Naive B cell (primary cell): ENCODE measurements at places on chromosomes 13 and 19.

DNA sequence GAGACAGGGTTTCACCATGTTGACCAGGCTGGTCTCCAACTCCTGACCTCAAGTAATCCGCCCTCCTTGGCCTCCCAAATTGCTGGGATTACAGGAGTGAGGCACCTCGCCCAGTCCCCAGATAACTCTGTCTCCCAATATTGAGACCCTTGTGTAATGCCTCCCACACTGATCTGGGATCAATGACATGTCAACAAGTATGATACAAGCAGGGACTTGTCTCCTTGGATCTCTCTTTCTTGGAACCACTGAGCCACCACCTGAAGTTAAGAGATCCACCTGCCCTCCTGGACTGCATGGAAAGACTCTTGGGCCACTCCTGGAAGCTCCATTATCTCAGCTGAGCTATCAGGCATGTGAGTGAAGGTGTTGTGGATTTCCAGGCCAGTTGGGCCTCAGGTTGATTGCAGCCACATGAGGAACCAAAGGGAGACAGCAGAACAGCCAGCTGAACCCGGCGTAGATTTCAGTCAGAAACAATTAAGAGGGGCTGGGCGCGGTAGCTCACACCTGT is 15.1 kb downstream of the NFKBID start:
- peak; percentile 11 for DNase-seq

GRCh38 chr13:53014495-53015443 is 13.8 kb upstream of the OLFM4 start:
- DNase-seq, result no peak

GRCh38 chr13:41554626-41555386 is 97.5 kb downstream of the RGCC start:
- DNase-seq, result no peak

DNA sequence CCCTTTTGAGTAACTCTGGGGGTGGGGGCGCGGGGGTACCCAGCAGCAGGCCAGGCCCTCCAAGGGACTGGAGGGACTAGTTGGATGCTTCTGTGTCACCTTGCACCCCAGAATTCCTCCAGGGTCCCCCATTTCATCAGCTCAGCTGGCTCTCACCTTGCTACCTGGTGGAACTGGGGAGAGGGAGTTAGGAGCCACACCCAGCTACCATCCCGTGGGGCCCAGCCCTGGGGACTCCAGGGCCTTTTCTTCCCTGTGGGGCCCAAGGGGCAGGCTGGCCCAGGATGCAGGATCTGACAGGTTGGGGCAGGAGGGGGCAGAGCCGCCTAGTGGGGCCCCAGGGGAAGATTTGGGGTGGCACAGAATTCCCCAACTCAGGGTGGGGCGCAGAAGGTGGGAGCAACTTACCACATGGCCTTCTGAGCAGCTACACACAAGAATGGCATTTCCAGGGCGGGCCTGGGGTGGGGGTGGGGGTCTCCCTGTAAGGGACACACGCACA is 32.8 kb upstream of the NANOS3 start:
- no peak for DNase-seq

DNA sequence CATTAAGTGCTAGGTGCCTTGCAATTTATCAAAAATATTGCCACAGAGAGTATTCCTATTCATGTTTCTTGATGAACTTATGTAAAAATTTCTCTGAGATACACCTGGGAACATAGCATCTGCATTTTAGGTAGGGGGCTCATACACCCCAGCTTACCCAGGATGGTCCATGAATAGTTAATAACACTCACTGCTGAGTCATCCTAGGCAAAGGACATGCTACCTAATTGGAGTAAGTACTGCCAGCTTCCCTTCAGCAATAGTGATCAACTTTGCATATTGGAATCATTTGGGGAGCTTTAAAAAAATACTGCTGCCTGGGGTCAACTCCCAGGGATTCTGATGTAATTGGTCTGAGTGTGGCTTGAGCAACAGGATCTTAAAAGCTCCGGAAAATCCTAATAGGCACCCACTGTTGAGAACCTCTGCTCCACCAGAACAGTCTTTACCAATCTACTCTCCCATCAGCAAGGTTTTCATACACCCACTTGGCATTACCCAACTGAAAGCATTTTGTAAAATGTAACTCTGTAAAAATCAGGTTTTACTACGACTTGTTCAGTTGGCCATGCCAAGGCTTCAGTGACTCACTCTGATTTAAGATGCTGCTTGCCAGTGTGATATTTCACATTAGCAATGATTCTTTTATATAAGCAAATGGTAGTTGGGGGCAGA is 67.2 kb upstream of the FNDC3A start:
- DNase-seq, result no peak

DNA sequence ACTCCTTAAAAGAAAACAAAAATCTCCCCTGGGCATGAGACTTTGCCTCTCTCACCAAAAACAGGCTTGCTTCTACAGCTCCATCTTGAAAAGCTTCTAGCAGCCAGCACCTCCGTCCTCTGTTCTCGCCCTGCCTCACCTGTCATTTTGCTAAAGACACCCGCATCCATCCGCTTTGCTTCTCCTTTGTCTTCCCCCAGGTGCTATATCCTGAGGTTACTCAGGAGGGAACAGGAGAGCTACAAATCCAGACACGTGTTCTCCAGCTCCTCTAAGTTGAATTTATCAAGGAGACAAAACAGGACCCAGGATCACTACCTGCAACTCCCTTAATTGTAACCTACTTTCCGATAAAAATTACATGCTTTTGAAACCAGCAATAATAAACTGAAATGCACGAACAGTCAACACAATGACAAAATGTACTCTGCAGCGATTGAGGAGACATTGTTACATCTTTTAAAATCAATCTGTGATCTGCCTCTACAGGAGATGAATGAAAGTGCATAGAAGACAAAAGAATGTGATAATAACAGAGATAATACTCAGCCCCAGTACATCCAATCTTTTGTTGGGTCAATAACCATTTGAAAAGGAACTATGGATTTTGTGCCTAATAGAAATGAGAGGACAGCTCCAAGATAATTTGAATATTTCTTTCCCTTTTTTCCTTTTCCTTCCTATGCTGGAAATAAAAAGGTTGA is 221.2 kb downstream of the DCLK1 start:
- DNase-seq, result no peak

DNA sequence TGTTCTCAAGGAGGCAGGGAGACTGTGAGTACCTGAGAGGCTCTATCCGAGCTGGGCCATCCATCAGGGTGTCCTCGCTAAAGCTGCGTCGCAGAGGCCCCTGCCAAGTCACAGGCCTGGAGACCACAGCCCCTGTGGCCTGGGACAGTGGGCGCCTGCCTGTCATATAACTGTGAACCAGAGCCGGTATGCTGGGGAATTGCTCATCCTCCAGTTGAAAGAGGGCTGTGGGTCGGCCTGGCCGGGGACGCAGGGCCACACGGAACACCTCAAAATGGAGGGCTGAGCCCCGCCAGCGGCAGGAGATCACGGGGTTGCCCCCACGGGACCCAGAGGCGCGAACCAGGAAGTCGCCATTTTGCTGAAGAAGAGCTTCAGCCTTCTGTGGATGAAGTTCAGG is 6.6 kb downstream of the SH2D3A start:
- DNase-seq, result no peak

DNA sequence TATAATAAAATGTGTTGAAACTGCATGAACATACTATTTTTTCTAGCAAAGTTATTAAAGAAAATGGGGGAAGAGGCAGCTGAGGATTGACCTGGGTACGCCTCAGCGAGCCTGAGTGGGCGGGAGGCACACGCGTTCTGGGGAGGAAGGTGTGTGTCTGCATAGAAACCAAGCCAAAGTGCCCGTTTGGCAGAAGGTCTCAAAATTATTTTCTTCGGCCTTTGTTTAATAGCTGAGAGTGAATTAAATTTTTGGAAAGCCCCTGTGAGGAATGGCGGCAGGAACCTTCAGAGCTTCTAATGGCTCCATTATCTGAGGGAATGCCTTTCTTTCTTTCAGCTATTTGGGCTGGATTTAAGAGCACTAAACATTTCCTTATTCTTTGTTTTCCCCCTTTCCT is 5.2 kb downstream of the ZIC2 start:
- DNase-seq, result no peak

DNA sequence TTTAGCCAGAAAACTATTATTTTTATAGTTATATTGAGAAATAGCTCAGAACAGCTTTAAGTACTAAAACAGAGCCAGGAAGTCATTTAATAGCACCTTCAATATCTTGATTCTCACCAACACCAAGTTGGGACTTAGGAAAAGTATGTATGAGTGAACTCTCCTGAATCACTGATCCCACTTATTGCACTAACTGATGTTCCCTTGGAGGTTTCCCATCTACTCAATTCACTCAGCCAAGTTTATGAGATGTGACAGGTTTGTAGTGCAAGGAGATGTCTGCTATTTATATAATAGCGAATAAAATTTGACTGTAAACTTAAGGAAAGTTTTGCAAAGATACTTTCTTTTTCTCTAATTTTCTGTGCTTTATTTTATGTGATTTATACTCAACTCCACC is 1147.6 kb upstream of the PCDH20 start:
- no peak for DNase-seq

GRCh38 chr19:4009990-4010807 is 2.7 kb downstream of the PIAS4 start:
- DNase-seq, result no peak

GRCh38 chr19:42498169-42498757 is 30.0 kb downstream of the CEACAM1 start:
- DNase-seq, result no peak

- no peak for DNase-seq
Measured at GRCh38 chr19:674282-675151, 1.7 kb upstream of the FSTL3 start.
